ENCODE measurements at places on chromosomes 2 and 18.

- DNase-seq = peak; percentile 14
Observed at GRCh38 chr2:30979822-30980245, 158.4 kb downstream of the GALNT14 start.

DNA sequence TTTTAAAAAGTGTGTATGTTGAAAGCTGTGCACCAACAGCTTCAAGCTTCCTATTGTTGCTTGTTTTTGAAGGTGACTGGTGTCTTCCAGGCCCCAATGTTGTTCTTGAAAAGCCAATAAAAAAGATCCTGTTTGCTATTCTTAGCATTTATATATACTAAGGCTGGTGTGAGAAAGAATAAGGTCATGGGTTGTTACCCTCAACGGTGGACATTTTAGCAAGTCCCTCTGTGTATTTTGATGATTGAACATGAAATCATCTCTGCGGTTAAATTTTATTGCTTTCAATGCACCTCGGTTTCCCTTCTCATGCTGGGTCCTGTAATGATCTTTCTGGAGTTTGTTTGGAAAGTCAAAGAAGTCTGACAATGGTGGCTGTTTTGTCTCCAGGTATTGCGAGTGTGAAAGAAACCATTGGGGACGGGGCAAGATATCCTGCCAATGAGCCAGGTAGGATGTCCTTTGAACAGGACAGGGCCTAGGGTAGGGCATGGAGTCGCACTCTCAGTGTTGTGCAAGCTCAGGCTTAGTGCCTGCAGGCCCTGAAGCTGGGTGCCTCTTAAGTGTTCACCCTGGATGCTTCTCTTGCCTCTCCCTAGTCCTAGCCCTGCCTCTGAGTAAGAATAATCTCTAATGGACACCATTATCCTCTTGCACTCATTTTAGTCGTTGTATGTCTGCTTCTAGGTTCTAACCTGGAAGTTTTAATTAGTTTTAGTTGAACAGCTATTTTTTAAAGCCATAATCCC, 16.0 kb upstream of the KLF7 start:
- no peak for DNase-seq

DNA sequence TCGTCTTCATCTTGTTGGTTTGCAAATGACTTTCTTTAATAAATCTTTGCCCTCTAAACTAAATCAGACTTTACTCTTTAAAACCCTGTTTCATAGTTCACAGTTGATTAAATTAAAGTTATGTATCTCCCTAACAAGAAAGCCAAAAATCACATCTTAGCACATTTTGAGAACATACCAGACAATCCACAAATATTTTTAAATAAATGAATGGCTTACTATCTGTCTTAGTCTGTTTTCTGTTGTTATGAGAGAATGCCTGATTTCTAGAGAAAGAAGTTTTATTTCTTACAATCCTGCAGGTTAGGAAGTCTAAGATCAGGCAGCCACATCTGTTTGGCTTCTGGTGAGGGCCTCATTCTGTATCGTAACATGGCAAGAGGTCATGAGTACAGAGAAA, 1090.2 kb upstream of the PIK3C3 start:
- no peak for DNase-seq

DNA sequence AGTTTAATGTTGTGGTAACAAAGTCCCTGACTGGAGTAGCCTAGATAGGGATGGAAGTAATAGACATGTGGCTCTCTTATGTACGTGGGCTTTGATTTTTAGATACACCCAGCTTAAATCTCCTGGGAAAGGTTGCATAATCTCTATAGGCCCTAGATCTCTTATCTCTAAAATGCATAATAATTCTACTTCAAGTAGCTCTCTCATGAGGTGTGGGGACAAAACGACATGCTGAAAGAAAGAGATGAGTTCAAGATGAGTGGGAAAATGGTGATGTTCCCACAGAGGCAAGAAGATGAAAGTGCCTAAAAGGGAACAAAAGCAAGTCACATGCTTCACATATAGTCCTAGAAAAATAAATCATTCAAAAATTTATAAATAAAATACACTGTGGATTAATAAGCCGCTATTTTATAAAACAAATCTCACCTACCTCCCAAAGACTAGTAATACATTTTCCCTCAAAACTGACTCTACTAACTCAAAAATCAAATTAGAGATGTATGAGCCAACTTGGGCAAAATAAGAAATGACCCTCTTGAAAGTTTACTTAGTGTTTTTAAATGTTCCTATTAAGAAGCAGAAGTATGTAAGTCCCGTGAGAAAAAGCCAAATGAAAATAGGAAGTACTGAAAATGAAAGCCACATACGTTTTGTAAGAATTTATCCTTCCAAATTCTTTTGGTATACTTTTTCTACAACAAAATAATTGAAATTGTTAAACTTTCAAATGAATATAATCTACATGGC, 148.2 kb upstream of the ITGA4 start:
- no peak for DNase-seq

DNA sequence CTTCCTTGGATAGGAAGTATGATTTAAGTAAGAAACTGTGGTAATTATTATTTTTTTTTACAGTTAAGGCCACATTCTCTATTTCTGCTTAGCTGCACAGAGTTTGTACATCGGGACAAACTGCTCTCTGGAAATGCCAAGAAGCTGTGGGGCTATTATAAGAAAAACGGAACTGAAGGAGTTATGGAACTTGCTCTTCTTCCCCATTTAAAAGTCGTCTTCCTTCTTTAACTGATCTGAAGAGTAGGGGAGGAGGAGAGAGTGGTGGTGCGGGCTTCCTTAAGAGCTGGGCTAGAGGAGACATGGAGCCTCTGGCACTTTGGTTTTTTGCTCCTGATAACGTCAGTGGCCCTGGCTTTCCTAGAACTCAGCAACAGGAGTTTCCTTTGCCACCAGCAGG, 54.4 kb downstream of the RAB31 start:
- no peak for DNase-seq

DNA sequence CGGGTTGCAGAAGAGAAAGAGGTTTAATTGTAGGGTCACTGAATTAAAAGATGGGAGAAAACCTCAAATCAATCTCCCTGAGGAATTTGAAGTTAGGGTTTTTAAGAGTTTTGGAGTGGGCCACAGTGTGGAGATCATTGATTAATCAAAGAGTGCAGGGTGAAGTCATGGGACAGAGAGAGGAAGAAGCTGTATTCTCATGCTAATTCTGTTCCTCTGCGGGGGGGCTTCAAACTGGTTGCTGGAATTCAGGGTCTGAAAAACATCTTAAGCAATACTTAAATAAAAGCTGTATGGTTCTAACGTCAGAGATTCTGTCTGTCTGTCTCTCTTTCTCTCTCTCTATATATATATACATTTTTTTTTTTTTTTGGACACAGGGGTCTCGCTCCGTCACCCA, 169.8 kb upstream of the SPATS2L start:
- DNase-seq = no peak

DNA sequence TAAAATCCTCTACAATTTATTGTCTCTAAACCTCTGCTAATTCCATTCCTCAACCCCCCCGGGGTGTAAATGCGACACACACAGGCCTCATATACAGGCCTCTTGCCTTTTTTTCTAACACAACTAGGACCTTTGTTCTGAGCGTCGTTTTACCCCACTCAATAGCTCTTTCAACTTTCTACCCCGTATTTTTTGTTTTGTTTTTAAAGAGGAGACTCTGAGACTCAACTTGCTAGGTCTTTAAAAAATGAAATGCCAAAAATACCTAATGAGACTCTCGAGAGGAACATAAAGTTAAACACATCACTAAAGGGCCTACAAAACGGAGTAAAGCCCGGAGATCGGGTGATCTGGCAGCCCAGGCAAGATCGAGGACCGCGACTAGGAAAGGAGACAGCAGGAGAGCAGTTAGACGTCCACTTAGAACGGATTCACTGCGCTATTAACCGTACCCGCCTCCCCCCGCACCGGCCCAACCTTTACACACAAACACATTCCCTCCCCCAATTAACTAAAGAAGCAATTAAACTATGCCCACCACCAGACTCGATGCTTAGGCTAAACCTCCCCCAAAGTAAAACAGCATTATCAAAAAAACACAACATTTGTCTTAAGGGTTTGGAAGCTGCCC, 1.7 kb downstream of the TRIP12 start:
- DNase-seq = peak; percentile 19

DNA sequence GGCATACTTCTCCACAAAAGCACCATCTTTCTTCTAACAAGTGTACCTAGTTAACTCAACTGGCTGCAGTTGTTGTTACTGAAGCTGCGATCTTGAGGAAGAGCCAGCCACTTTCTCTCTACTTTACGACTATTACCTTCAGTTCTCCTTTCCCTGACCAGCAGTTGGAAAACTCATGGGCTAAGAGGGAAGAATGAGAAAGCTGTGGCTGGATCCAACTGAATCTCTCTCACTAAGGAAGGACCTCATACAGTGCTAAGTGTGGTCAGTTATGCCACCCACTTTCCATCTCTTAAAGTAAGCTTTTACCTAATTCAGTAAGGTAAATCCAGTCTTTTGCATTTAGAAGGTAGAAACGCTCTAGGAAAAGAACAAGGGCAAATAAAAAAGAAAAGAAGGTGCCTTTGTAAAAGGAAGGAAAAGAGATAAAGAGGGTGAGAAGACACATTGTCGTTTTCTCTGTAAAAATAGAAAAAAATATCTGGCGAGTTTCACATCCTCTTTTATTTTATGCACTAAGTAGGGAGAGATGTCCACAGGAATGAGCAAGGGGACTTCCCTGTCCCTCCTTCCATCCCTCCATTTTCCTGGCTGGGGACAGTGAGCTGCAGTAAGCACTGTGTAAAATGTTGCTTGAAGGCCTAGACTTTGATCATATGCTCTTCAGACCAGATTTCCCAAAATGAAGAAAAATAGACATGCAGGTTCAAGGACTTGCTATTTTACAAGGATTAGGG, 73.4 kb downstream of the PLEKHM3 start:
- no peak for DNase-seq

DNA sequence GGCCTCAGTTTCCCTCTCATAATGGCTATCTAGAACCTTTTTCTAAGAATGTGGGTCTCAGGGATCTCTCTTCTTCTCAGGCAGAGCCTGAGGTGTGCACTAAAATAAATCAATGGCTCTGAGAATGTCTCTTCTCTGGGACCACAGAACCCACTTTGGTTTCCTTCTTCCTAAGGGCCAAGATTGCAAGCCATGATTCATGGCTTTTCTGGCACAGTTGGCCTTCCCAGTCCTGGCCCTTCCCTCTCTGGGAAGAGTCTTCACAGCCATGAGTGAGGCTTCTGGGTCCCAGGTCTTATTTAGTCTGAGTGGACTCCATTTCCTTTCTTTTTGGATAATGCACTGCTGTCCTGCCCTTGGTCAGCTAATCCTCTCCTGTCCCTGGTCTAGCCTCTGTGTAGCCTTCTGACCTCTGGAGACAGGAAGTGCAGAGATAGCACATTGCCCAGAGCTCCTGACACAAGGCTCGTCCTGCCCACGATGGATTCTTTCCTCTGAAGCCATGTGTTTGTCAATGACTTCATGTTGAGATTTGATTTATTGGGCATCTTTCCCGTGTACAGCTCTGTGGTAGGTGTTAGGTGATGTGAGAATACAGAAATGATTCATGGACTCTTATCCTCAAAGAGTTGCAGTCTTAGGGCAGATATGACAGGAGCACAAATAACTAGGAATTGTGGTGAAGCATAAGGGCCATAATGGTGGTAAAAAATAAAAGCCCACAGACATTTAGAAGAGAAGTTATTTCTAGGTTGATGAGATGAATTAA, 245.0 kb downstream of the CLIP4 start:
- DNase-seq = no peak

GRCh38 chr2:5442736-5443135, 249.4 kb upstream of the SOX11 start:
- DNase-seq = no peak
